Amygdala (tissue), 56 donors: ENCODE measurements at places on chromosomes 1 and 21.

DNA sequence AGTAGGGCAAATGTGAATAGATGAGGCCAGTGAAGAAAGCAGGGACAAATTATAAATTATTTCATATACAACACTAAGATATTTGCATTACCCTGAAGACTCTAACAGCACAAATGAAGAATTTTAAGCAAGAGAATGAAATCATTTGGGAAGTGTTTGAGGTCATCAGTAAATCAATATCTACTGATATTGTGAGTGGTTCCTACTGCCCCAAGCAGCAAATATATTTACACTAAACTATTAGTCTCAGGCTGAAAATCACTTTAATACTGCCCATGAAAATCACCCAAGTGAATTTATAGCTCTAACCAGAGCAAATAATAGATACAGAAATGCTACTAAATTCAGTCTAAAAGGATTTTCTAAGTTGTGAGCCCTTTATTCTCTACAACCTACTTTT lies 163.6 kb downstream of the KCNT2 start:
- no peak for DNase-seq

GRCh38 chr1:24996983-24997893 lies 67.2 kb upstream of the RUNX3 start:
- DNase-seq: no peak

- DNase-seq: no peak
These were observed 26.6 kb downstream of the ZBTB8OS start for GRCh38 chr1:32623775-32624174.

- no peak for DNase-seq
These were observed 61.7 kb downstream of the CASQ2 start for GRCh38 chr1:115706587-115707425.

GRCh38 chr1:151520359-151520758 lies 9.2 kb downstream of the CGN start:
- DNase-seq: no peak

GRCh38 chr1:4585705-4586104 lies 68.7 kb upstream of the AJAP1 start:
- no peak for DNase-seq

- no peak for DNase-seq
These were observed 13.8 kb upstream of the GUCA2B start for GRCh38 chr1:42139444-42139843.

- no peak for DNase-seq
These were observed 214.9 kb downstream of the BARHL2 start for GRCh38 chr1:90502194-90502593.

GRCh38 chr1:39901714-39902459 lies at the start of gene MYCL:
Gene MYCL, minus strand, starts transcription at chr1:39901917. Its CDS starts 483 bp downstream, at chr1:39901434.
- DNase-seq: peak; percentile 68

DNA sequence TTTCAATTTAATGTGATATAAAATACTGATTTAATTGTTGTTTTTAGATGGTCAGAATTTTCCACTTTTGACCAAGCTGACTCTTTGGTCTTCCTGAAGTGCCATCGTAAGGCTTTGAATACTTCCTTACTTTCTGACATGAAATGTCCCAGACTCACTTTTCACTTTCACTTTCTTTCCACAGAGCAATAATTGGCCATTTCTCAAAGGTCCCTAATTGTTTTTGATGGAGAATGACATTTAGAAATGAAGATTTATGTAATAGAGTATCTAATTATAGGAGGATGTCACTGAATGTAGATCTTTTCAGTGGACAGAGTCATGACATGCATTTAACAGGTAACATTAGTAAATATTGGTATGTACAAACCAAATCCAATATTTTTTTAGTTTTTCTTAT lies 1141.6 kb downstream of the KCNT2 start:
- DNase-seq: no peak

- peak; percentile 27 for DNase-seq
These were observed 2.9 kb downstream of the IFI6 start for GRCh38 chr1:27668808-27669723.

- no peak for DNase-seq
These were observed 9.6 kb upstream of the PEAR1 start for GRCh38 chr1:156883919-156884318.

GRCh38 chr1:235954306-235955283 lies 87.9 kb upstream of the LYST start:
- no peak for DNase-seq

GRCh38 chr1:53557369-53557768 lies 98.2 kb downstream of the DMRTB1 start:
- DNase-seq: no peak

- no peak for DNase-seq
These were observed 11.5 kb downstream of the AIM2 start for GRCh38 chr1:159065106-159065505.

- DNase-seq: no peak
These were observed 34.8 kb downstream of the CACNA1E start for GRCh38 chr1:181518152-181518551.

- no peak for DNase-seq
These were observed 46.9 kb downstream of the KIF21B start for GRCh38 chr1:200976634-200977033.

DNA sequence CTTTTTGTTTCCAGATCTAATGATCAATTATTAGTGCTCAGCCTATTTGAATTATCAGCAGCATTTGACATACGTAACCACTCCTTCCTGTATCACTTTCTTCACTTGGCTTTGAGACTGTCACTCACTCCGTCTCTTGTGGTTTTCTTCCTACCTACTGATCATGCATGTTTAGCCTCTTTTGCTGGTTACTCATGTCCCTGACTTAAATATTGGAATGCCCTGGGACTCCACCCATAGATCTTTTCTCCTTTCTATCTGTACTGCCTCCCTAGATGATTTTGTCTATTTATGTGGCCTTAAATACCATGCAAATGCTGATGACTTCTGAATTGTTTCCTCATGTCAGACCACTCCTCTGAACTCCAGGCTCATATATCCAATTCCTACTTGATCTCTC lies 57.7 kb upstream of the PDE4B start:
- no peak for DNase-seq

DNA sequence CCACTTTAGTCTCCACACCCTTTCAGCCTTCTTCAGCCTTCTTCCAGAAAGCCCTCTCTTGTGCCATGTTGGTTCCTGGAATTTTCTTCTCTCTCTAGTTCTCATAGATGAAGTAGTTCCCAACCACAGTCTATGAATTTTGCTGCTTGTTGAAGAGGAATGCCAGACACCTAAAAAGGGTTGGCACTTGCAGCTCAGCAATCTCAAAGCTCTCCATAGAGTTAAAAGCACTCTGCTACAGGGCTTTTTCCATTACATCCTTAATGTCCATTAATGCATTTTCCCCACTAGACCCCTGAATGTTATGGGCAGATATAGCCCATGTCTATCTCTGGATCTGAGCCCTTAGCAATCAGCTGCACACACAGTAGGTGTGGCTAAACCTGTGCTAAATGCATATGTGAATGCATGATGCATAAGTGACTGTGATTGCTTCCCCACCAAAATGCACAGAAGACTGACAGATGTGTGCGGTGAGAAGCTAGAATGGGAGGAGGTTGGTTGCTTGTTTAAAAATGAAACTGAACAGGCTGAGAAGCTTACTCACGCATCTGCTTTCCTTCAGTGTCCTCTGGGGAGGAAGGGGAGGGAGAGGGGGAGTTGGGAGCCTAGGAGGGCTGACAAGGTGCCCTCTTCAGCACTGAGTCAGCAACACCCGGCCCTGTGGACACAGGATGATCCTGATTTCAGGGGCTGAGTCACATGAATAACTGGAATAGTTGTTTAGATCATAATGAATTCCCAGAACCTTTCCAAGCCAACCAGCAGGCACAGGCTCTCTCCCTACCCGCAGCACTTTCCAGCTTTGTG lies 146.1 kb upstream of the FGGY start:
- no peak for DNase-seq

DNA sequence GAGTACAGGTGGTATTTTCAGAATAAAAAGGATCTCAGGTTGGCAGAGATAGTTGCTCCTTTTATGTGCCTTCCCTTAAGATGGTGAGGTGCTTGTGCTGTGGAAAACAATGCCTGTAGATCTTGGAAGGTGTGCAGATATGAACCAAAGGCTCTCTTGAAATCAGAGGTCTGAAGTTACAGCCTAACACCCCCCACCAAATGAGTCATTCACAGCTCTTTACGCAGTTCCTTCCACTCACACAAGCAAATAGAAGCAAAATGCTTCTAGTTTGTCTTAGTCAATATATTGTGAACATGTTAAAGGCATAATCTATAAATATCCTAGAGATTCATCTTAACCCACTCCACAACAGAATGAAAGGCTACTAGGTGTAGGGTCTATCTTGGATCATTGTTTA lies 128.9 kb upstream of the NR5A2 start:
- no peak for DNase-seq

DNA sequence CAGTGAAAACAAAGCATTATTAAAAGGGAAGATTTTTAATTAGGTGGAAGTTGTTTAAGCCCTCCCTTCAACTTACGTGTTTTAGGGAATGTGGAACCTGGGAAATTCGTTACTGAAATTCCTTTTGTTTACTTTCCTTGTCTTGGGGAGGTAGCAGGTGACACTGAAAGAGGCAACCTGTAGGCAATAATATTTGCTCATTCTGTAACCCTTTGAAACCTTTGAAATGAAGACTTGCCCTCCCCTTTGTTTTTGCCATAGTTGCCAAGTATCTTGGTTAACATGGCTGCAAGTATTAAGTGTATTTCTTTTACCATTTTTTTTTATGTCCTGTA lies 1.7 kb downstream of the MRPS6 start:
- DNase-seq: no peak

DNA sequence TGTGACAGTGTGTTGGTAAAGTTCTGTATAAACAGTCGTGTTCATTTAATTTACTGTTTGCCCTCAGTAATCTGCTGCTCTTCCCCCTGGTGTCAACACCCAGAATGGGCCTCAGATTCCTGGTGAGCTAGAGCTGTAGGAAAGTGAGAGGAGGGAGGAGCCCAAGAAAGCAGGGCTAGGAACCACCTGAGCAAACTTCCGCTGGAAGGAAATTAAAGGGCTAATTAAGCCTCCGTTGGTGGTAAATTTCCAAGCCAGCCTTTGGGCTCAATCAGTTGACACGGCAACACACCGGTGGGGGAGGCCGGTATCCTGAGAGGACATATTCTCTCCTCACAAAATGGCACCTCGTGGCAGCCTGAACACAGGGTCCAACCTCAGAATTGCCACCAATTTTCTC lies 32.9 kb downstream of the RAB3B start:
- no peak for DNase-seq

GRCh38 chr1:76547916-76548315 lies 319.4 kb upstream of the ST6GALNAC5 start:
- DNase-seq: no peak

- DNase-seq: no peak
These were observed 32.6 kb downstream of the CTBS start for GRCh38 chr1:84541679-84542078.

- DNase-seq: no peak
These were observed 96.2 kb upstream of the WLS start for GRCh38 chr1:68328490-68328889.

DNA sequence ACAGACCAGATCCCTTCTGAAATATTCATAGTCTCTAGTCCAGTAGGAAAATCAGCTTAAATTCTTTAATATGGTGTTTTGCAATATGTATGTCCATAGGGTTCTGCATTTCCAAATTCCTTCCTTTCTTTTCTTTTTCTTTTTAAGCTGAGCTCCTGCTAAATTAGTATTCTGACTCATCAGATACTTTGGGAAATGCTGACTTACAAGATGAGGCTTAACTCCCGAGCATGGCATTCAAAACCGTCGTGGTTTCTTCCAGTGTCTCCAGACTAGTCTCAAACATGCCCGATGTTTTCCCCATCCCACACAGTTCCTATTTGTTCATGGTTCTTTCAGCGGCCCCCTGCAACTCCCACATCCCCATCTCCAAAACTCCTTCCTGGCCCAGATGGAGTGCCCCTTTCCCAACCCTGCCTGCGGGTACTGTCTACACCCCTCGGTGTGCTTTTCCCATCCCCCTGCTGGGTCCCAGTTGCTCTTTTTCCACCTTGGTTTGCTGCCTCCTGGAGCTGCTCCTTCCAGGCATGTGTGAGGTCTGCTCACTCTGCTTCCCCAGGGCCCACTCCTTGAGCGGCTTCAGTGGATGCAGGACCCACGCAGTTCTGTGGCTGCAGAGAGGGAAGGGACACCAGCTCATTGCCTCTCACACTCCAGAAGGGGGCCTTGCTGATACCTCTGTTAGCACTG lies 19.5 kb upstream of the ETV3 start:
- DNase-seq: no peak

DNA sequence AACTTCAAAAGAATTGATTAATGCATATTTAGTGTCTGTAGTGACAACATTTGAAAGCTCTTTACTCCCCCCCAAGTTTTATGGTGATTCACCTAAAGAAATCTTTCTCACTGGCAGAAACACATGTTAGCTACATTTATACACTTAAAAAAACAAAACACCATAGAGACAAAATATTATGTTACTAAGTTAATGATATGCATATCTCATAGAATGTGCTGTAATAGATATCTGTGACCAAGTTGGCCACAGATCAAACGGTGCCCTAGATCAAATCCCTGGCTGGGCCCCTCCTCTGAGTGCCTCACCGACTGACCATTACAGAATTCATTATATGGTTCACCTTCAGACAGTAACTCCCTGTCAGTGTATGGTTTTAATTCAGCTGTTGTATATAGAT lies 322.1 kb upstream of the LYPLAL1 start:
- DNase-seq: no peak

- DNase-seq: no peak
These were observed 26.5 kb downstream of the OLIG1 start for GRCh38 chr21:33096426-33096825.

- no peak for DNase-seq
These were observed 61.4 kb upstream of the LRRN2 start for GRCh38 chr1:204746838-204747442.

DNA sequence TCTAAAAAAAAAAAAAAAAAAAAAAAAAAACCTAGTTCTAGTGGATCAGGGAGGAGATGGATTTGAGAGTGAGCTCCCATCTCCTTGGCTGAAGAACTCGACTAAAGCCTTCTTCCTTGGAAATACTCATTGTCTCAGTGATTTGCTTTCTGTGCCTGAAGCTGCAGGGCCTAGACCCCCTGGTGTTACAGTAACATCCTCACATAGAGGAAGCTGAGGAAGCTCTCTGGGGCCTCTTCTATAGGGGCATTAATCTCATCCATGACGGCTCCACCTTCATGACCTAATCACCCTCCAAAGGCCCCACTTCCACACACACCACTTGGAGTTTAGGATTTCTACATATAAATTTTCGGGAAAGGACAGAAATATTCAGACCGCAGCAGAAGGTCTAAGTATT lies 95.9 kb upstream of the ETS2 start:
- no peak for DNase-seq

DNA sequence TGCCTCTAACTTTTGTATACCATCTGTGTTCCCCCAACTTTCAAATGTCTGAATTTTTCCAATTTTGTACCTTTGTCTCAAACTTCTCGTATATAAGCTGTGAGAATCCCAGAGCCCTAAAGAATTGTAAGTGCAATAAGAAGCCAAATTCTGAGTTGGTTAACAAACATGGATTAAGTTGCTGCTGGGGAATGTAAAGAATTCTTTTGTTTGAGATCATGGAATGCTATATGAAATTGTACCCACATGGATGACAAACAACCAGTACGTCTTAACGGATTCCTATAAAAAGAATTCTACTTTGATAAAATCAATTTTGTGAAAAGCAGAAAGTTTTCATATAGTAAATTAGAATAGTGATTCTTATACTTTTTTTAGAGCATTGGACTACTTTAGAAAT lies 72.4 kb upstream of the CYP2J2 start:
- no peak for DNase-seq

- no peak for DNase-seq
These were observed 502.8 kb downstream of the SMYD3 start for GRCh38 chr1:246004301-246004700.

- no peak for DNase-seq
These were observed 8.3 kb downstream of the TTLL10 start for GRCh38 chr1:1181938-1182410.
